ENCODE measurements at places on chromosomes 3 and 15.

DNA sequence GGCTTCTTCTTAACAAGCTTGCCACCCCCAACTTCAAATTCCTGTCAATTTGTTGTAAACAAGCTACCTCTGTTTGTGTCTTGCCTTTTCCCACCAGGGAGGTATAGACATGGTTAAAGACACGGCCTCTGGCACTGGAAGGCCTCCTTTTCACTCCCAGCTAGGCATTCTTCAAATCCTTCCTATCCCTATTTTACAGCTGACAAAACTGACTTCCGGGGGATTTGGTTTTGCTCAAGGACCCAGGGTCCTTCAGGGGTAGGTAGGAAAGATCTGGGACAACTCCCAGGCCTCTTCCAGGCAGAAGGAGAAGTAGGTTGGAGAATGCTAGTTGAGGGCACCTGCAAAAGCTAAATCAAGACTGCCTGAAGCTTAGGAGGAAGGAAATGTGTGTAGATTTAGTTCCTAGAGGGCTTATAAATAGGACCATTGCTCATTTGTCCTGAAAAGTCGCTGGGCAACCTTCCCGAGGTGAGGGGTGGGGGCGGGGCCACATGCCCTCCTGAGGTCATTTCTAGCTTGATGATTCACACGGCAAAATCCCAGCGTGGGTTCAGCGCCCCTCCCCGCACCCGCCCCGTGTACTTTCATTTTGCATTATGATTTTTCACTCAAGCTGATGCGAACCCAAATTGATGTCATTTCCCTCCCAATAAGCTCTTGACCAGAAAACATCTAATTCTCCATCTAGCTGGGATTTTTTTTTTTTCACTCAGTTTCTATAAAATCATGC, 365.5 kb downstream of the SHQ1 start:
- no peak for DNase-seq

- no peak for DNase-seq
Measured at GRCh38 chr3:71415681-71416122, 167.8 kb downstream of the FOXP1 start.

GRCh38 chr3:157175691-157176507, 16.0 kb upstream of the CCNL1 start:
- no peak for DNase-seq

DNA sequence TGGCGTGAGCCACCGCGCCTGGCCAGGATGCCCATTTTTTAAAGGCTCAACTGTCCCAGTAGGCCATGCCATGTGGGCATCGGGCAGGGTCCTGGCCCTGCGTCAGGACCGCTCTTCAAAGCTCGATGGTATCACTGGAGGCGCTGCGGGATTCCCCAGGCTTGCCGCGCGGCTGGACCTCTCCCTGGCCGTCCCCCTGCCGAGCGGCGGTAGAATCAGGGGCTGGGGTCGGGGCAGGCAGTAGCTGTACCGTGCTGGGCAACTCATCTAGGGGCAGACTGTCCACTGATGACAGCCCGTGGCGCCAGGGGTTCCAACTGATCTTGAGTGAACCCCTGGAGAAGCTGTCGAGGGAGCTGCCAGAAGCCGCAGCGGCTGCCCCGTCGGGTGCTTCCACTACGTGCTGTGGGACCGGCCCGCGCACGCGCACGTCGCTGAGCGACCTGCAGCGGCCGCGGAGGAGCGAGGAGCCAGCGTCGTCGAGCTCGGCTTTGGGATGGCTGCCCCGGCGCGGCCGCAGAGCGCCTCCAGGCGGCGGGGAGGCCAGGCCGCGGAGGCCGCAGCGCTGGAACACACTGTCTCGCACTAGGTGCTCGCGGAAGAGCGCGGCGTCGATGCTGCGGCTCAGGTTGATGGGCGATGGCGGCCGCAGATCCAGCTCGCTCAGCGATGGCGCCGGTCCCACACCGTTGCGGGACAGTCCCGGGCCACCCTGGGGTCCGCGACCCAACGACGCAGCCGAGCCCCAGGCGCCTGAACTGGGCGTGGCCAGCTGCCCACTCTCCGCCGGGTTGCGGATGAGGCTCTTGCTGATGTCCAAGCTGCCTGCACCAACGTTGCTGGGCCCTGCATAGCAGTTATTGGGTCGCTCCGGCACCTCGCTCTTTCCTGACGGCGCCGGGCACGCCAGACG, 5.8 kb downstream of the PRRT3 start:
- peak; percentile 21 for DNase-seq

- DNase-seq, result no peak
Measured at GRCh38 chr15:71730277-71731144, 79.8 kb upstream of the NR2E3 start.

GRCh38 chr15:76752549-76752948, 152.6 kb downstream of the SCAPER start:
- DNase-seq, result no peak

DNA sequence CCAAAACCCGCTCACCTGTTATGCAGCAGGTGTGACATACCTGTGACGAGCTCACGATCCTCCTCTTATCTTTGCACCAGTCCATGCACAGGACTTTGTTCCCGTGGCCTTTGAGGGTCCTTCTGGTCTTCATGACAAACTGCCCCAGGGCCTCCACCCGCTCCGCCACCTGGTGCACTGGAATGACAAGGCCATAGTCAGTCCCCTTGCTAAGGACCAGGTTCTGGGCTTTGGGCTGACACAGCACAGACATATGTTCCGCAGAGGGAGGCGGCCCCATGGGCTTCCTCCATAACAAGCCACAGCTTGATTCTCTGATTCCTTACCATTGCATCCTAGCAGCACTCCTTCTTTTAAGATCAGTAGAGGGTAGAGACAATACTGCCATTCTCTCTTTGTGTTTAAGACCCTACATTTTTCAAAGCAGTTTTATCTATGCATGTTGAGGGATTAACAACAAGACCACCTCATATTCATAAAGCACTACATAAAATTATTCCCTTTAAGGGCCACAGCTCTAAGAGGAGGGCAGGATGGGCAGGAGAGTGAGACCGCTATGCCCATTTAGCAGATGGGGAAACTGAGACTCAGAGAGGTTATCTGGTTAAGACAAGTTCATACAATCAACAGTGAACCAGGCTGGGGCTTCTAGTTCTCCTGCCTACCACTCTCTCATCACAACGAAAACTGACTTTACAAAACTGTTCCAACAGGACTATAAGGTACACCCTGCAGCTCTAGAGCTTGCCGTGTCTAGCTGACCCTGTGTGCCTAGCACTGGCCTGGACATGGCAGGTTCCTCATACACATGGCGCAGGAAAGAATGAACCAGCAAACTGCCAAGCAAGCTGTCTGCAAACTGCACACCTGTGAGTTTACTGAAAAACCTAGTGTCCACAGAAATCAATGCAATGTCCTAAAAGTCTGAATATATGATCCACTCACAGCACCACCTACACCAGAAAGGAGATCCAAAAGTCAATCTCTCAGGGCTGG, 37.0 kb downstream of the GNB5 start:
- no peak for DNase-seq

GRCh38 chr3:122754929-122755328, 38.7 kb downstream of the HSPBAP1 start:
- no peak for DNase-seq

GRCh38 chr3:24923570-24923969, 428.9 kb upstream of the THRB start:
- DNase-seq, result no peak
